CD4-positive, alpha-beta T cell treated with Interleukin-1 beta for 1 hour (primary cell): ENCODE measurements at places on chromosomes 16 and 17.

DNA sequence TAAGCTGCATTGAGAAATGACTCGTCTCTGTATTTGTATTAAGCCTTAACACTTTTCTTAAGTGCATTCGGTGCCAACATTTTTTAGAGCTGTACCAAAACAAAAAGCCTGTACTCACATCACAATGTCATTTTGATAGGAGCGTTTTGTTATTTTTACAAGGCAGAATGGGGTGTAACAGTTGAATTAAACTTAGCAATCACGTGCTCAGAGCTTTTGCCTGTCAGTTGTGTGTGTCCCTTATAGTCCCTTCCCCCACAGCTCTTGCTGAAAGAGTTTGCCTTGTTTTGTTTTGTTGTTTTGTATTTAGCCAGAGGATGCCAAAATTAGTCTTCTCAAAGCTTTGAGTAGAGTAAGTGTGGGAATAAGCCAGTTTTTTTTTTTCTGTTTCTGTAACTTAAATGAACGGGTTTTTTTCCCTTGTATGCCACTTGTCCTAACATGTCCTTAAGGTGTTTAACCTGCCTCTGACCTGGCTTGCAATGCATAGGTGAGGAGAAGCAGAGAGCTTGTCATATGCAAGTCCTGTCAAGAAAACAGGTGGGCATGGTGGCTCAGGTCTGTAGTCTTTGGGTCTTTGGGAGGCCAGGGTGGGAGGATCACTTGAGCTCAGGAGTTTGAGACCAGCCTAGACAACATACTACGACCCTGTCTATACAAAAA lies 4.6 kb upstream of the MAPK8IP3 start:
- DNase-seq: no peak

DNA sequence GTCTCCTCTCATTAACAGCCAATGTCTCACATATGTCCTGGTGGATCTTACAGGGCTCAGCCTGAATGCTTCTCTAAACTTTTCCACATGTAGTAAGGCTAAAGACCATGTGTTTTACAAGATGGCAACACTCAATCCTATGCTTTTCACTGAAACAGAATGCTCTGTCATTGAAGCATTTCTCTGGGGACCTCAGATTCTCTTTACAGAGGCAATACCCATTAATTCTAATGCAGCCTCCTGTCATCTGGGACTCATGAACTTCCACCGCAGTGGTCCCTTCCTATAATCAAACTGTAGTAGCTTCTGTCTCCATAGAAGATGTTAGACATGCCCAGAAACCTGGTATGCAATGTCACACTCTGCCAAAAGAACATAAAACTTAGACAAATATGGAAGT lies 926.6 kb upstream of the RBFOX1 start:
- DNase-seq: no peak

- DNase-seq: no peak
Measured at GRCh38 chr17:48592577-48592976, 1.0 kb downstream of the HOXB5 start.

- DNase-seq: no peak
Measured at GRCh38 chr16:67098599-67098998, 11.1 kb upstream of the PHAF1 start.

DNA sequence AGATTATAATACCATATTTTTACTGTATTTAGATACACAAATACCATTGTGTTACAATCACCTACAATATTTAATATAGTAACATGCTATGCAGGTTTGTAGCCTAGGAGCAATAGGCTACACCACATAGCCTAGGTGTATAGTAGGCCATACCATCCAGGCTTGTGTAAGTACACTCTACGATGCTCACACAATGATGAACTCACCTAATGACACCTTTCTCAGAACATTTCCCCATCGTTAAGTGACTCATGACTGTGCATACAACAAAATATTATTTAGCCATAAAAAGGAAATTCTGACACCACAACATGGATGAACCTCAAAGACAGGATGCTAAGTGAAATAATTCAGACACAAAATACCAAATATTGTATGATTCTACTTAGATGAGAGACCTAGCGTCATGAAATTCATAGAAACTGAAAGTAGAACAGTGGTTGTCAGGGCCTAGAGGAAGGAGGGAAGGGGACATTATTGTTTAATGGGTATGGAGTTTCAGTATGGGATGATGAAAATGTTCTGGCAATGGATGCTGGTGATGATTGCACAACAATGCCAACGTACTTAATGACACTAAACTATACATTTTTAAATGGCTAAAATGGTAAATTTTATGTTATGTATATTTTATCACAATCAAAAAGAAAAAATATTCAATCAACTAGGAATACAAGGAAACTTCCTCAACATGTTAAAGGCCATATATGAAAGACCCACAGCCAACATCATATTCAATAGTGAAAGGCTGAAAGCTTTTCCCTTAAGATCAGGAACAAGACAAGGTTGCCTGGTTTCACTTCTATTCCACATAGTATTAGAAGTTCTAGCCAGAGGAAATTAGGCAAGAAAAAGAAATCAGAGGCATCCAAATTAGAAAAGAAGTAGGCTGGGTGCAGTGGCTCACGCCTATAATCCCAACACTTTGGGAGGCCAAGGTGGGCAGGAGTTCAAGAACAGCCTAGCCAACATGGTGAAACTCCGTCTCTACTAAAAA lies 5.9 kb upstream of the C16orf87 start:
- no peak for DNase-seq

- no peak for DNase-seq
Measured at GRCh38 chr16:62130101-62130500, 93.9 kb upstream of the CDH8 start.

DNA sequence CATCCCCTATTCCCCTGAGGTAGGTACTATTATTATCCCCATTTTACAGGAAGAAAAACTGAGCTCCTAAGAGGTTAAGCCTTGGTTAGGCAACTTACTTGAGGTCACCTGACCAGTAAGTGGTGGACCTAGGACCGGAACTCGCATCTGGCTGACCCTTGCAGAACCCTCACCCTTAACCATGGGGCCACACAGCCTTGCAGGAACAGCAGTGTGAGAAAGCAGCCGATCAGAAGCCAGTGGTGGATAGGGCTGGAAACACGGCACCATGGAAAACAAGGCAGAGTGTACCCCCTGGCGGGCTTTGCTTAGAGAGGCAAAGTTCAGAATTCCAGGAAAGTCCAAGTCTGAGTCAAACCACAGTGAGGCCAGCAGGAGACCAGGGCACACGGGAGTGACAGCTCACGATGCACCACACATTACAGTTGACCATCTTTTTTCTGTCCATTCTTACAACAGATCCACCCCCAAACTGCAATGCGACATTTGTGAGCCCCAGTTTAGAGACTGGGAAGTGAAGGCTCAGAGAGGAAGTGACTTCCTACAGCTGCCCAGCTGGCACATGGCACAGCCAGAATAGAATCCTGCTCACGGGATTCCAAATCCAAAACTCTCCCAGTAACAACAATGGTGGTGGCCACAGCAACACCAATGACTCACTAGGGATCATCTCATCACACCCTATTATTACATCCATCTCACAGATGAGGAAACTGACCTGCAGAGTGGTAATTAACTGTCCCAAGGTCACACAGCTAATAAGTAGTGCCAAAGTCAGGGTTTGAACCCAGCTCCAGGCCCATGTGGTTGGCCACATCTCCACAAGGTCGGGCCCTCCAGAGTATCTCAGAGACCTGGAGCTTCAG lies 20.3 kb downstream of the KIFC3 start:
- no peak for DNase-seq

- DNase-seq: no peak
Measured at GRCh38 chr17:18182978-18183333, 672 bp upstream of the ALKBH5 start.

- DNase-seq: peak; percentile 6
Measured at GRCh38 chr16:57245472-57246113, 534 bp downstream of the ARL2BP start.

DNA sequence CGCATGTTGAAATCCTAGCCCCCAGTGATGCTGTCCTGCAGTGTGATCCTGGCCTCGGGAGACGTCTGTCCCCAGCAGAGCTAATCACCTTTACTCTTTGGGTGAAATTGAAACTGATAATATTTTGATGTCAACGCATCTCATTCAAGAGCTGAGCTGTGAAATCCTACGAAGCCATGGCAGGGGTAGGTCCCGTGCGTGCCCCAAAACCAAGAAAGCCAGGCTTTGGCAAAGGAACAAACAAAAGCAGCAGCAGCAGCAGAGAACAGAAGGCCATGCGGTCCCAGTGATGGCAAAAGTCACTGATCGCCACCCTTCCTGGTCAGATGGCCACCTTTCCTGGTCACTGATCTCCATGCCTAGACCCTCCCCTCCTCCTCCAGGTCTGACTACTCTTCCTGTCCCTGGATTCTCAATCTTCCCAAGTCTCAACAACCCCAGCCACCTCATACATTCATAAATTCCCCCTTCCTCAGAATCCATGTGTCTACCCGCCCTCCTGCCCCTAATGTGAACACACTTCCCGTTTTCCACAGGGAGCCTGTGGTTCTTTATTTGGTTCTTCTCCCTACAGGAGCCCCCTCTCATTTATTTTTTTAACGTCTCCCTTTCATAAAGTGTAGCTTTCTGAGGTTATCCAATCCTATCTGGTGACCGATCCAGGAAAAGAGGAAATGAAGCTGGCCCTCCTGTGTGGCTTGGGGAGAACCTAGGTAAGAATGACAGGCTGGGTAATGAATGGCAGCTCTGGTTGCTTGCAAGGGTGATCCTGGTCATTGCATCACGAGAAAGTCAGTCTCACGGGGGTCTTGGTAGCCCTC lies 50.3 kb downstream of the CPPED1 start:
- no peak for DNase-seq

- no peak for DNase-seq
Measured at GRCh38 chr17:45305530-45306087, 11.2 kb downstream of the MAP3K14 start.

GRCh38 chr16:19188406-19188805 lies 20.4 kb downstream of the SYT17 start:
- DNase-seq: no peak

DNA sequence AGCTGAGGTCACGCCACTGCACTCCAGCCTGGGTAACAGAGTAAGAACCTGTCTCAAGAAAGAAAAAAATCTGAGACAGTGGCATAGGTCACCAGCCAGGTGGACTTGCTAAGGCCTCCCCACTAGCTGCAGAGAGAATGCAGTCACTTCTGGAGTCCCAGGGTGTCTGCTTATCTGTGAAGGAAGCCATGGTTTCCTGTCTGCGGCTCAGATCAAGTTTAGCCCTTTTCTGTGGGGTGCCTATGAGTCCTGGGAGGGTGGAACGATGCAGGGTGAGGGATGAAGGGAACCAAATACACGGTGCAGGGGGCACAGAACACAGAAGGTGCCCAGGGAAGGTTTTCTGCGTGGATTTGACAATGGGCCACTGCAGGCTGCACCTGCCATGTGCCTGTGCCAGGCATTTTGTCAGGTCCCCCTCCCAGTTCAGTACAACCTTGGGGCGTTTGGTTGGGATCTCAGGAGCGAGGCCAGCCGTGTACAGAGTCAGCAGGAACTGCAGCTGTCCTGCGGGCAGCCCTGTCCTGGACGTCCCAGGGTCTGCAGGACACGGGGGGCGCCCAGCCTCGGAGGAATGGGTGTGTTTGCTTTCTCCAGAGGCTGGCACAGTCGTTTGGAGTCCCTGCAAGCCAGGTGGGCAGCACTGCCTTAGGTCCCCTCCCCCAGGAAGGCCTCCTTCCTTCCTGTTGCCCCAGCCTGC lies 41.8 kb downstream of the RAB11FIP4 start:
- peak; percentile 37 for DNase-seq

GRCh38 chr17:78715876-78716275 lies 66.2 kb downstream of the CYTH1 start:
- DNase-seq: no peak

DNA sequence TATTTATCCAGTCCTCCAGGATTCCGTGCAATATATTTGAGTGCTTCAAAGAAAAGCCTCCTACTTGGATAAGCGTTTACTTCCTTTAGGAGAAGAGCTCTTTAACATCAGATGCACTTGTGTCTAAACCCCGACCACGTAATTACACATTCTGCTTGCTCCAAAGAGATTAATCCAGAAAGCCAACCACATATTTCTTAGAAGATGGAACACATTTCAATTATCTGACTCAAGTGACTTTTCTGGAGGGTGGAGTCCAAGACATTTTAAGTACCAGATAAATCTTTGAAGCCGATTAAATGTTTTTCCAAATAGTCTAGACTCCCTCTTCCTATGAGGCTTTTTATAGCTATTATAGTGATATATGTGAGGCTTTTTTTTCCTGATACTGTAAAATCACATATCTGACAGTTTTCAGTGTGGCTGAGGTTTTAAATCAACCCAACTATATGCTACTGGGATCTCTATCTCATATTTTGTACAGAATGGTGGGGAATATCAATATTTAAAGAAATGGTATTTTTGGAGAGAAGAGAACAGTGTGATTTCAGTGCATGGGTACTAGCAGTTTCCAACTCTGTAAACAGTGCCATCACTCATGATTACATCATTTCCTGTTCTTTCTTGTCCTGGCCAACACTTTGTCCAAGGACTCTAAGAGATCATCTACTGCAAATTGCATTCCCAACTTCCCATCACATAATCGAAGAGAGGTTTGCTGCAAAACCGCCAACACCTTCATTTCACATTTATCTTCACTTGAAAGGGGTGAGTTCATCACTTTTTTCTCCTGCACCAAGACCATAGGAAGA lies 192.4 kb upstream of the HSBP1 start:
- DNase-seq: no peak

DNA sequence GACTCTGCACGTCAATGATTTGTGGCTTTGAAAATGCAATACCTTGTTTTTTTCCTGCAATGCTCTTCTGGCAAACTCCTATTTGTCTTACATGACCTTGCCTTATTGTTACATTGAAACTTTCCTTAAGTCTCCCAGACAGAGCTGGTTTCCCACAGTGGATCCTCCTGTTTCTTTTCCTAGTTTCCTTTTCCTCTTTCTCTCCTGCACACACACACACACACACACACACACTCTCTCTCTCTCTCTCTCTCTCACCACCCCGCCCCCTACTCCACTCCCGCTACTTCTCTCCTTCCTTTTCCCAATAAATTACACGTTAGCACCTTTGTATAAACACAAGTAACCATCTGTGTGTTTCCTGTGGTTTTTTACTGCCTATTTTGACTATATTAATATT lies 2.3 kb downstream of the ORC6 start:
- no peak for DNase-seq

- DNase-seq: no peak
Measured at GRCh38 chr16:47627085-47627639, 166.0 kb downstream of the PHKB start.

DNA sequence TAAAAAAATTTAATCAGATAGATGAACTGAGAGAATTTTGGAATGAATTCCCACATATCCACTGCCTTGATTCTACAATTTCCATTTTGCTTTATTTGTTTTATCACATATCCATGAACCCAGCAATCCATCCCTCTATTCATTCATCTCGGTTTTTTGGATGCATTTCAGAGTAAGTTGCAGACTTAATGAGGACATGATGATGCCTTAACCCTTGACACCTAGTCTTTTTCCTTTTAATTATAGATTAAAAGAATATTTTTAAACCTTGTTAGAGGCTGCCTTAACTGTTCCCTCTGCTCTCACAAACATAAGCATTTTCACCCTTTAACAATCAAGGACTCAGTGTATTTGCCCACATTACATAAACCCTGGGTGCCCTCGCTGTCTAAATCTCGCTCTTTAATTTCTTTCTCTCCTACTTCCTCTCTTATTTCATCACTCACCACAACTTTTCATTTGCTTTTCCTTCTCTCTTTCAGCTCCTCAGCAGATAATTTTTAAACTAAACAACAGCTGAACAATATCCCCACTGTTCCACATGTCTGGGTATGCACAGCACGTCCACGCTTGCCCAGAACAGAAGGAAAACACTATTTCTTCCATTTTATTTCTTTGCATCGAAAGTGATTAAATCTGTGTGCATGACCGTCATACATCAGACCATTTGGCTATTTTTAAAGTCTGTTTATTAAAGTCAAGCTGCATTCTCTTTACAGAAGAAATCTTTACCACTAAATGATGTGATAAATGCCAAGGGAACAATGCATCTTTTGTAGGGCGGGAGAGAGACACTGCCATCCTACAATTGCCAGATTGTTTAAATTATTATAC lies 39.9 kb downstream of the IQCK start:
- DNase-seq: no peak
